ENCODE measurements at places on chromosomes 6 and 20.

GRCh38 chr6:144722154-144722737 lies 437.1 kb downstream of the UTRN start:
- DNase-seq: no peak

DNA sequence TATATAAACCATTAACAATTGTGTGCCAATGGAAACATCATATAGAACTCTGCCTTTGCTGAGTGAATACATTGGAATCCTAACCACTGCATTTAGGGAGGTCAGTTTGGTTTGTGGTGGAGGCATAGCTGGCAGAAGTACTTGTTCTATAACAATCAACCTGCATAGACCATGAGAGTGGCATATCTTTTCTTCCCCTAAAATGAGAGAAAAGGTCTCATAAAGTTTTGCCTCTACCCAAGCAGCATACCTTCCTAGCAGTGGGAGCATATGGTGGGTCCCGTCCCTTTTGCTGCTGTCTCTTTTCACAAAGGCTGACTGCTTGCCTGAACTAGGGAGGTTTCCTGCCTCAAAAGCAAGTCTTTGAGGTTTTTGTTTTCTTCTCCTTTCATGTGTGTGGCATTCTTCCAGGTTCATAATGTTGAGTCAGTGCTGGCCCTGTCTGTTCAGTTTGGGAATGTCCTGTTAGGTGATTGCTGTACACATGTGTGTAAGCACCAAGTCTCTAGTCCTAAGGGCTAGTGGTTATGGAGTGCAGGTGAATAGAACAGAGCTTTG lies 61.2 kb upstream of the SUPT3H start:
- no peak for DNase-seq

DNA sequence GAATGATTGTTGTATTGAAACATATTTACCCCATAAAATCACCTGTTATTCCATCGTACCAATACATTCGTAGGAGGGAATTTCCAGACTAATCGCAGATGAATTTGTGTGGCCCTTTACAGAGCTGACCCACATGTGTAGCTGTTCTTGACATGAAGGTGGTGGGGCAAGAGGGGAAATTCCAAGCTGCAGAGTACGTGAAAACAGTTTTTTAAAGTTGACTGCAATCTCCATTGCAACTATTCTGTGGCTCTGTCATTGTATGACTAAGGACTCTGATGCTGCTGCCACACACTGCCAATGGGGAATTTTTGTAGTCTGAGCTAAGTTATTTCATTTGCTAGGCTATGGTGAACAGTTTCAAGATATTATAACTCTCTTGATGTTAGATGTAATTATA lies 46.4 kb upstream of the ADTRP start:
- no peak for DNase-seq

GRCh38 chr6:35681298-35681697 lies 7.4 kb downstream of the FKBP5 start:
- DNase-seq: no peak

- no peak for DNase-seq
These were observed 52.0 kb downstream of the ME1 start for GRCh38 chr6:83378621-83379388.

GRCh38 chr20:4181956-4182945 lies 166.9 kb upstream of the RNF24 start:
- DNase-seq: no peak

DNA sequence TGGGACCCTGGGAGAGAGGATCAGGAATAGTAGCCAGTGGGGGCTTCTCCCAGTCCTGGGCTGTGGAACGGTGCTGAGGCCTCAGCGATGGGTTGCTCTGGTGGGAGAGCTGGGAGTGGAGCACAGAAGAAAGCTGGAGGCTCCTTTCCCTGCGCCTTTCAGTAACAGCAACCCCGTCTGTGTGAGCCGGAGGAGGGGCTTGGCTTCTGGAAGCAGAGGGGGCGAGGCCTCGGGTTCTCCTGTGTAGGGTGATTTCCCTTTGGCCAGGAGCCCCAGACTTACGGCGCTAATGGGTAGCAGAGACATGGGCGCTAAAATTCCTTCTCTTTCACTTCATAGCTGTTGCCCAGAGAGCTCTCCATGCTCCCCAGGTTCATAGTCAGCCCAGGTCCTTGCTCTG lies 55.0 kb downstream of the DAAM2 start:
- no peak for DNase-seq

Measured in NCI-H774 (cell line).